Natural killer cell (primary cell): ENCODE measurements at places on chromosomes 5 and 9.

DNA sequence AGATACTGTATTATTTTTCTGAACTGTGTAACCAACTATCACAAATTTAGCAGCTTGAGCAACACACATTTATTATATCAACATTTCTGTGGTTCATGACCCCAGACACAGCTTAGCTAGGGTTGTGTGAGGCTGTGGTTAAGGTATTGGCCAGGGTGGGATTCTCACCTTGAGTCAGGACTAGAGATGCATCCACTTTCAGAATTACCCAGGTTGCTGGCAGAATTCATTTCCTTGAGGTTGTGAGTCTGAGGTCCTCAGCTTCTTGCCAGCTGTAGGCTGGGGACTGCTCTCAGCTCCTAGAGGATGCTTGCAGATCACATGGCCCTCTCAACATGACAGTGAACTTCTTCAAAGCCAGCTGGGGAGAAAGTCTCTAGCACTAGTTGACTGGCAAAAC lies 122.5 kb upstream of the RASGRF2 start:
- peak; percentile 41 for DNase-seq

- no peak for DNase-seq
Measured at GRCh38 chr5:148915224-148915817, 88.9 kb downstream of the ADRB2 start.

DNA sequence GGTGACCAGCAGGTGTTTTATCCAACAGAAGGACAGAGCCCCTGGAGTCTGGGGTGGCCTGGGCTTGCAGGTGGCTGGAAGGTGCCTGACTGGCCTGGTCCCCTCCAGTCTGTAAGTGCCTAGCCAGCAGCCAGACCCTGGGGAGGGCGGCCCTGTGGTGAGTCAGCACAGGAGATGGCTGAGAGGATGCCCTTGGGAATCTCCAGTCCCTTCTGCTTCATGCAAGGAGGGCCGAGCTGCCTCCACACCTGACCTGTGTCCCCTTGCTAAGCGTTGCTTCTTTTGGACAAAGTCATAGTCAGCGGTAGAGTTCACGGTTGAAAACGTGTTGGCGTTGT lies 20.2 kb downstream of the OBP2B start:
- DNase-seq = no peak

DNA sequence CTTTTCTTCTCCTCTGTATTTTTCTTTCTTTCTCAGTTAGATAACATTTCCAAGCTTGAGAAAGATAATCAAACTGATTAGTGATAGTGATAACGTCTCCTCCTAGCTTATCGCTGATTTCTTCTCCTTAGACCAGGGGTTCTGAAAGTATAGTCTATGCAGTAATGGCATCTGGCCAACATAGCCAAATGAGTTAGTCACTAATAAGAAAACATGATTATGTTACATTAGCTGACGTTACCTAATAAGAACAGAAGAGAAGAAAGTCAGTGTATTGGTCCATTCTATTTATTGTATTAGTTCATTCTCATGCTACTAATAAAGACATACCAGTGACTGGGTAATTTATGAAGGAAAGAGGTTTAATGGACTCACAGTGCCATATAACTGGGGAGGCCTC lies 111.2 kb downstream of the STRBP start:
- DNase-seq = no peak

DNA sequence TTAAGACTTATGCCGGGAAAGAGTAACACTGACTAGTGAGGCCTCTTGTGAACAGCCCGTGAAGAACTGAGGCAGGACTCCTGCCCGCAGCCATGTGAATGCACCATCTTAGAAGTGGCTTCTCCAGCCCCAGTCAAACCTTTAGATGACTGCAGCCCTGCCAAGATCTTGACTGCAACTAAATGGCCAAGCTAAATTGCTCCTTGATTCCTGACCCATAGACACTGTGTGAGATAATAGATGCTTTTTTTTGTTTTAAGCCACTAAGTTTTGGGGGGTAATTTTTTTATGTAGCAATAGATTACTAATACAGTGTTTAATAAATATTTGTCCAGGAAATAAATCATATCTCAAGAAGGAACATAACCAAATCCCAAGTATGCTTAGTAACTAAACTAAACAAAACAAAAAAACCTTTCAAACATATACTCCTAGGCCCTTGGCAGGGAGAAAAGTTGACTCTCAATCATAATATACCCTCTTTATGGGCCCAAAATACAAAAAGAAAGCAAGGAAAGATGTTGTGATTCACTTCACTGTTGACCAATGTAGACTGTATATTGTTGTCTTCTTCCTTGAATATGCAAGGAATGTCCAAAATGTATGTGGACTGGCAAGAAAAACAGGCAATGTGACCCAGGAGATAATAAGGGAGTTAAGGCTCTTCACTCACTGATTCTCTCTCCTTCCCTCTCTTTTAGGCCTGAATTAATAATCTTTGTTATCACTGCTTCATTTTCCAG lies 79.7 kb upstream of the ZNF366 start:
- no peak for DNase-seq

DNA sequence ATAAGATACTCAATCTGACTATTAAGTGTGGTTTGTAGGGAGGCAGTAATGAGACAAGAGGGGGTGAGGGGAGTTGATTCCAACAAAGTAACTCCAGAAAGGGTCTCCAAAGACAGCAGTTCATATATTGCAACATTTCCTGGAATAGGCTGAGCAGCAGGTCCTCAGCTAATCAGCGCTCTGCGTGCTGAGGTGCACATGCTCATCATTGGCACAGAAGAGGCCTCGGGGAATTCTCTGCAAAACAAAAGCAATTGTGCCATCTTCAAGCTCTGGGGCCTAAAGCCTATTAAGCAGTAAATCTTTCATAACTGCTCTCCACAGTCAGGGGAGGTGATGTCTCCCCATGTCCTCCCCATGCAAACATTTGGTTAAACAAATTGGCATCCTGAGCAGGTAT lies 357.3 kb downstream of the SPOCK1 start:
- DNase-seq = no peak

GRCh38 chr5:7396713-7397454 lies 946 bp downstream of the ADCY2 start:
- no peak for DNase-seq

DNA sequence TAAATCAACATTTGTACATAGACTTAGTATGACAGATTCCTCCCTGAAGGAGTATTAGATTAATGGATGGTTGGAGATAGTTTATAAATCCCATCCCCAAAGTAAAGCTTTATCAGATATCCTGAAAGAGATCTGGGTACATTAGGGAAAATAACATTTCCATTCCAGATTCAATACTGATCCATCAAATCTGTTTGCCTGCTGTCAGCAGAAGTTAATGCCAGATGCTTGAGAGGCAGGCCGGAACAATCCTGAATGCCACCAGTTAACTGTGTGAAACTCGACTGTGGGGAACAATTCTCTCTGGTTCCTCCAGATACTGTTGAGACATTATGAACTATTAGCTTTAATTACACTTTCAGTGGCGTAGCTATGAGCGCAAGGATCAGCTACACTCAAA lies 1166.8 kb downstream of the MAT2B start:
- DNase-seq = no peak

DNA sequence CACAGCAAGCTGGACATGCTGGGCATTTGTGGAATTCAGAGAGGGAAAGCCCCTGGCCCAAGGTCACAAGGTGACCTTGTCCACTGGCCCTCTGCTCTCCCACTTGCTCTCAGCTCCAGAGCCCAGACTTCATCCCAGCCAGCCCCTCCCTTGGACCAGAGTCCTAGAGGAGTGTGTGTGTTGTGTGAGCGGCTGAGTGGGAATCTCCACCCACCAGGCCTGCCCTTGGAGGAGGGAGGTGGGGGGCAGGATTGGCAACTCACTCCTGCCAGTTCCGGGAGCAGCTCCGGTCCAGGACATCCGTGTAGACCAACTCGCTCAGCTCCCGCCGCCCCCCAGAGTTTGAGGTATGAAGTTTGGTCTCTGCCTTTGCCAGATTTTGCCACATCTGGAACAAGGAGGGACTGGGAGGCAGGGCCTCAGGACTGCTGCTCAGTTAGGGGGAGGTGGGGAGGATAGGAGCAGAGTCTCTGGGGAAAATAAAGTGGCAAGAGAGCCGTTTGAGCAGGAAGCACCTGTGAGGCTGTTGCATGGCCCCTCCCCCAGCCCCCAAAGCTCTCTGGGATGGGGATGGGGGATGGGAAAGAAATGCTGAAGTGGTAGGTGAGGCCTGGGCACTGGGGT lies 1.4 kb downstream of the MZB1 start:
- no peak for DNase-seq

GRCh38 chr5:158387499-158387898 lies 528.6 kb upstream of the CLINT1 start:
- no peak for DNase-seq

- no peak for DNase-seq
Measured at GRCh38 chr5:73528248-73528647, 30.0 kb downstream of the BTF3 start.

GRCh38 chr9:31519826-31520225 lies 864.6 kb upstream of the ACO1 start:
- no peak for DNase-seq

- DNase-seq = no peak
Measured at GRCh38 chr5:124872615-124873014, 126.2 kb upstream of the ZNF608 start.

DNA sequence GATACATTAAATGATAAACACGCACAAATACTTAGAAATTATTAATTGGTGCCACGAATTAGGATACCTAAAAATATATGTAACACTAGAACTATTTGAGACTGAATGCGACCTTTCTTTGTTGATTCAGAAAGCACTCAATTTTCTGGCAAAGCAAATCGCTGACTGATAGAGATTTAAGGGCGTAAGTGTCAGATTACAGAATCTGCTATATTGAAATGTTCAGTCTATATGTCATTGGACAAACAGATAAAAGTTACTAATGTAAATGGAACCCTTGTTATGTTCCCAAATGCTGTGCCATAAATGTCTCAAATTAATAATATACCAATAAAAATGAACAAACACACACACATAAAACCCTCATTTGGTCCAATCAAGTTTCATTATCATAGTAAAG lies 137.9 kb downstream of the MPDZ start:
- no peak for DNase-seq

DNA sequence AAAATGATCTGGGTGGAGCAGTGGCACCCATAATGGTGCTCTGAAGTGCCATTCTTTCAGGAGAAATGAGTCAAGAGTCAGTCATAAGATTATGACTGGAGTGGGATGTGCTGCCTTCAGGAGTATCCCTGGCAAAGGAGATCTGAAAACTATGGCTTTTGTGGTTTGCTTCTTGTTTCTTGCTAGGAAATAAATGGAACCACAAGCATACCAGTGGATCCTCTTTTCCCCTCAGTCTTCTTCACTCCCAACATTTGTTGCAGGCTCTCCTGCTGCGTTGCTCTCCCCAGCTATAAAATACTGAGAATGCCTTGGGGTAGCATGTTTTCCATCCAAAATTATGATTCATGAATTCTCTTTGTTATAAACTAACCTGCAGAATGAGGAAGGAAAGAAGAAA lies 199.1 kb downstream of the NNT start:
- no peak for DNase-seq

DNA sequence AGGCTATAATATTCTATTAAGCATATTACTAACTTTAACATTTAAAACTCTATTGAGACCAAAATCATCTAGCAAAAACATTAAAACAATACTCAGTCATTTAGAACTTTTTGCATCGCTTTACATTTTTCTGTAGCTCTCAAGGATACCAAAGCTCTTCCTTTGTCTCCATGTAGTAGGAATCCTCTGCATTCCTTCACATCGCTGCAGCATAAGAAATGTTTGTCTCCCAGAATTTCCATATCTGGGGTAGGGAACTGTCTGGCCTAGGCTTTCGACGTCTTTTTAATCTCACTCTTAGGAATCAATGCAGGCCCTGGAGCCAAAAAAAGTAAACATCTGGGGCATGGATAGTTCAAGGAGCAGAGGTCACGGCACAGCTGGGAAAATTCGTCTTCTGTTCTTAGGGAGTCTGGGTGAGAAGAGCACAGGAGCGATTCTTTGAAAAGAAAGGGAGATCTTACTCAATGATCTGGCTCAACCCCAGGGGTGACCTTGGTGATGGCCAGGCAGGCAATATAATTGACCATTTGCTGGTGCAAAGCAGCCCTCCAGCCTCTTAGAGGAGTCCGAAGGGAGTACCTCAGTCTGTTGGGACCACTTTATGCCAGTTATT lies 23.2 kb upstream of the RAI14 start:
- no peak for DNase-seq

GRCh38 chr5:126335886-126336285 lies 87.3 kb upstream of the GRAMD2B start:
- DNase-seq = no peak

DNA sequence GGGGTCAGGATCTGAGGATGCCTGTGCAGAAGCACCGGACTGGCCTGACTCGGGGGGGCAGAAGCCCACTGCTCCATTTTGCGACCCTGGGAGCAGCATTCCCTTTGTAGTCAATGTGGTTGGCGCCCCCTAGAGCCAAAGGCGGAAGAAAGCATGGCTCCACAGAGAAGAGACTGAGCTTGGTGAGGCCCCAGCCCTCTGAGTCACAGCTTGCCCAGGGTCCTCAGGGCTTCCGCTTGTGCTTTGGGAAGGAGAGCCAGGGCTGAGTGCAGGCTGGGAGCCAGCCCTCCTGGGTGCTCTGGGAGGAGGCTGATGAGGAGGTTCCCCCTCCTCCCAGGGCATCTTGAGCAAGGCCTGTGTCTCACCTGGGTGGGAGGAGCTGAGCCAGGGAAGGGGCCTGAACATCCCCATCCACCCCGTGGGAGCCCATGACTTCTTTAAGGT lies 5.5 kb upstream of the AQP3 start:
- DNase-seq = no peak

DNA sequence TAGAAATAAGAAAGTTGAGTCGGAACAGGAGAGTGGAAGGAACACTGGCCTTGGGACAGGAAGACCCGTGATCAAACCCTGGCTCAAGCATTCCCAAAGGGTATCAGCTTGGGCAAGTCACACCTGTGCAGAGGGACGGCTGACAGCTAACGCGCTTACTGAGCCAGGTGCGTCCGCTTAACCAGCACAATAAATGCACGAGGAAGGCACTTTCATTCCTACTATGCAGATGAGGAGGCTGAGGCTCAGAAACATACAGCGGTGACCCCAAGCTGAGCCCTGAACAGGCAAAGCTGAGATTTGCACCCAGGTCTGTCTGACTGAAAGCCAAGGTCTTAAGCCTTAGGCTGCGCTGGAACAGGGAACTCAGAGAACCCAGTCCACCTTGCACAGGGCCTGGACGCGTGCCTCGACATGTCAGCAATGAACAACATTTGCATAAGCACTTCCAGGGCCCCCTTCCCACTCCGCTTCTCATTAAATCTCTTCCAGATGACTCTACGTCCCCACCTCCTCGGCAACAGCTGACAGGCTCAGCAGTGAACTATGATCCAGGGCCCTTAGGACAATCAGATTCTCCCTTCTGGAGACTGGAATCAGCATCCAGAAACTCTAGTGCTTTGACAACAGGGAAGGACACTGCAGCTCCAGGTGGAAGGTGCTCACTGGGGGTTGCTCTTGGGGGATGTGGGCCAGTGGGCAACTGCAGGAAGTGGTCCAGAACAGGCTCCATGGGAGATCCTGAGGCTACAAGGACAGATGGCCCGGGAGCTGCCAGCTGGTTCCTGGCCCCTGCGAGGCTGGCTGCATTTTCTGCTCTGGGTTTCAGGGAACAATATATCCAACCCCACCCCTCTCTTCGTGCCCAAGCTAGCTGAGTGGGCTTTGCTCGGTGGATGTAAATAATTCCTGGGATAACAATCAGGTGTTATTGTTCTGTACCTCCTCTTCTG lies 35.2 kb downstream of the SH3PXD2B start:
- DNase-seq = no peak

GRCh38 chr5:171207256-171207847 lies 101.7 kb upstream of the TLX3 start:
- DNase-seq = no peak

GRCh38 chr9:19050637-19051591 lies 1.7 kb downstream of the RRAGA start:
- DNase-seq = no peak
